ENCODE measurements at places on chromosomes 5 and 9.

DNA sequence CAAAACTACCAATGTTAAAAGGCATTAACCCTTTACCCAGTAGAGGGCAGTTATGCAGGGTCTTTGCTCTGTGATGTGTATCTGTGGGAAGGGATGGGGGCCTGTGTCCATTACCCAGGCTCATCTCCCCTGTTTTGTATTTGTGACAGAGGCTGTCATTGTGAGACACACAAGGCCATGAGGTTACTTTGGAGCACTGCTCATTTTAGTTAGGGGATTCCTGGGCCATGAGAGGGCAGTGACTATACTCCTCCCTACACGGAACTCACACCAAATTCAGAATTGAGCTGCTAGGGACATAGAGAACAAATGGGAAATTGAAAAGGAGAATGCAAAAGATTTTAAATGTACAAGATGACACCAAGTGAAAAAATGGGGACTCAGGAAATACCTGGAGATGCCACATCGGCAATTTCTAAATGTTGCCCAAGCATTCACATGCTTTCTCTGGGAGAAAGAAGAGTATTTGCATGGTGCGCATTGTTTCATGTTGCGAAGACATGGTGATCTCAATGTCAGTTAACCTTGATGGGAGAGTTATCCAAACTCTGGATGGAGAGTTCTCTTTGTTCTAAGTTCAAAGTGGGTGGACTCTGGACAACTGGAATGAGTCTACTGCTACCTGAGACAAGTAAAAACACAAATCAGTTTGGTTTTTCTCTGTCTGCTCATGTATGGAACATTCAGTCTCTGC lies 32.5 kb downstream of the C9orf152 start:
- no peak for DNase-seq

GRCh38 chr9:33265211-33265865 lies 489 bp downstream of the CHMP5 start:
- no peak for DNase-seq

DNA sequence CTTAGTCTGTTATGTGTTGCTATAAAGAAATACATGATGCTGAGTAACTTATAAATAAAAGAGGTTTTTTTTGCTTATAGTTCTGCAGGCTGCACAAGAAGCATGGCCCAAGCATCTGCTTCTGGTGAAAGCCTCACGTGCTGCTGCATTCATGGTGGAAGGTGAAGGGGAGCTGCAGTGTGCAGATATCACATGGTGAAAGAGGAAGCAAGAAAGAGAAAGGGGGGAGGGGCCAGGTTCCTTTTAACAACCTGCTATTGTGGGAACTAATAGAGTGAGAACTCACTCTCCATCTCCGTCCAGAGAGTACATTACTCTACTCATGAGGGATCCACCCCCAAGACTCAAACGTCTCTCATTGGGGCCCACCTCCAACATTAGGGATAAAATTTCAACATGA lies 12.5 kb upstream of the PARP8 start:
- no peak for DNase-seq

- no peak for DNase-seq
Measured at GRCh38 chr5:28374492-28374967, 1336.1 kb upstream of the CDH9 start.

DNA sequence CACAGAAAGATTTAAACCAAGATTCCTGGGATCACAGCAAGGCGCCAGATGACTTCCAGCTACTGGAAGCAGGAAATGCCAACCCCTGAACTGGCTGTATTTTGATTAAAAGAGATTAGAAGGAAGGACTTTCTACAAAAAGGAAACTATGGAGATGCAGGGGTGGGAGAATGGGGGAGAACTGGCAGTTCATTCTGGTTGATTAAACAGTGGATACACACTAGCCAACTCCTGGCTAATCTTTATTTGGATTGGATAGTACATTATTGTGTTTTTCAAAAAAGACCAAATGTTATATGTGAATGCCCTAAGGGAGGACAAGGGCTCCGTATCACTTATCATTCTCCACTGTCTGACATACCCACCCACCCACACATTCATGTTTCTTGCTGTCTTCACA lies 93.2 kb downstream of the CDO1 start:
- DNase-seq: no peak

GRCh38 chr5:74294231-74294705 lies 346.3 kb downstream of the ENC1 start:
- no peak for DNase-seq

- DNase-seq: no peak
Measured at GRCh38 chr9:112093870-112094216, 81.3 kb downstream of the SUSD1 start.

DNA sequence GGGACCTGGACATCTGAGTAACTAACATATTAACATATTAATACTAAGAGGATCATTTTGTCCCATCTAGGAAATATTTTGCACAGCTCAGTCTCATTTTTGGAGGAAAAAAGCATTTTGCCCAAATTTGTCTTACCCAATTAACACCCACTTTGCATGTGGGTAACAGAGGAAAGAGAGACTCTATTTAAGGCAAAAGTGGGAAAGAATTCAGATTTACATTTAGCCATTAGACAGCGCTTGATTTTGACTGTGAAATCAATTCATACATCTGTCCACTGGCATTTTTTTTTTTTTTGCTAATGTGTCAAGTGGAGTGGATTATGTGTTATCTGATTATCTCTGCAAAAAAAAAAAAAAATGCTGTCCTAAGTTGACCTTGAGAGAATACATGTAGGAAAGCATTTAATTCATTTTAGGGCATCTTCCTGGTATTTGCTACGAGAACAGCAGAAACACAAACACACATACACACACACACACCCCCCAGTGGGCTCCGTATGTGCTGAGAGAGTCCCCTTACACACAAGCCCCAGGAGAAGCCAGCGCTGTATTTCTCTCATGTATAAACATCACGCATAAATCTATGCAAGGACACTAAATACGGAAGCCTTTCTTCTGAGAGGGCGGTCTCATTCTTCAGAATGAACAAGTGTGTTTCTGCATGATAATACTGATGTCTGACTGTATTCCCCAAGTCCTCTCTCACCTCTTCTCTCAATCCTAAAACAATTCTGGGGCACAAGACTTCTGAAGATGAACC lies 202.0 kb upstream of the KLF9 start:
- no peak for DNase-seq

Measured in progenitor cell of endocrine pancreas (in vitro differentiated cells).